ENCODE measurements at places on chromosomes 6 and 20.
A peak's percentile ranks its signal among the peaks of the same experiment; 100 is the strongest.

DNA sequence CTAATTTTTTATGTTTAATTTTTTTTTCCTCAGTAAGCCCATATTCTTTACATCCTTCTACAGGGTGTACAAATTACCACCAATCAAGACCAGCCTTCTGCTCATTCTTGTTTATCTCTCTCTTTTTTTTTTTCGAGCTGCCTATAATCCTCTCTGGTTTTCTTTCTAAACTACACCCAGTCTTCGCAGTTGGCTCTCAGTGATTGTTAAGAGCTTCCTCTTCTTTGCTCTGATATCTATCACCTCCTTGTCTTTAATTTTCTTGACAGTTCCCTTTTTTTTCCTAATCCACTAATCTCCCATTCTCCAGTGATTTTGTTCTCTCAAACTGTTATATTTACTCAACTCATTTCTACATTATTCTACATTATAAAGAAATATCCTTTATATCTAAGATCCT, 38.5 kb upstream of the PTPRK start:
- no peak for DNase-seq

DNA sequence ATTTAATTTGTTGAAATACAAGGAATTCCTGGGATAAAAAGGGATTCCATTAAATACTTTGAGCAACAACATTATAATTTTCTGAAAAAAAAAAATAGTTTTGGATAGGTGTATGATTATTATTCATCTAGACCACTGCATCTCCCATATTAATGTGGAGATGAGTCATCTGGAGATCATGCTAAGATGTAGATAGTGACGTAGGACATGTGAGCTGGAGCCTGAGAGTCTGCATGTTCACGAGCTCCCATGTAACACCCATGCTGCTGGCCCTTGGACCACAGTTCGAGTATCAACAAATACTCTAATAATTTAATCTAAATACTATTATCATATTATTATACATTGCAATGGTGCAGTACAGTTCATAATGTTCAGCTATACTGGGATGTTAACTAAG, 91.6 kb downstream of the EPM2A start:
- no peak for DNase-seq

- no peak for DNase-seq
Measured at GRCh38 chr6:44073612-44074438, 53.4 kb downstream of the MRPL14 start.

GRCh38 chr20:63978319-63979228, 868 bp downstream of the SAMD10 start:
- DNase-seq, result no peak

GRCh38 chr6:108760126-108761050, 87.8 kb upstream of the ARMC2 start:
- DNase-seq, result no peak

DNA sequence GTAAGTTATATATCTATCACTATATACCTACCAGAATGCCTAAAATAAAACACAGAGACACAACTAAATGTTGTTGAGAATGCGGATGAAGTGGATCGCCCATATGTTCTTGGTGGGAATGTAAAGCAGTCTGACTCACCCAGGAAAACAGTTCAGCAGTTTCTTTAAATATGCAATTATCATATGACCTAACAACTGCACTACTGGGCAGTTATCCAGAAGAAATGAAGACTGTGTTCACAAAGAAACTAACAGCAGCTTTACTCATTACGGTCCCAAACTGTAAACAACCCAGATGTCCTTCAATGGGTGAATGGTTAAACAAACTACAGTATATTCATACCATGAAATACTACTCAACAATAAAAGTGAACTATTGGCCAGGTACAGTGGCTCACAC, 14.3 kb upstream of the ZC3H12D start:
- no peak for DNase-seq

DNA sequence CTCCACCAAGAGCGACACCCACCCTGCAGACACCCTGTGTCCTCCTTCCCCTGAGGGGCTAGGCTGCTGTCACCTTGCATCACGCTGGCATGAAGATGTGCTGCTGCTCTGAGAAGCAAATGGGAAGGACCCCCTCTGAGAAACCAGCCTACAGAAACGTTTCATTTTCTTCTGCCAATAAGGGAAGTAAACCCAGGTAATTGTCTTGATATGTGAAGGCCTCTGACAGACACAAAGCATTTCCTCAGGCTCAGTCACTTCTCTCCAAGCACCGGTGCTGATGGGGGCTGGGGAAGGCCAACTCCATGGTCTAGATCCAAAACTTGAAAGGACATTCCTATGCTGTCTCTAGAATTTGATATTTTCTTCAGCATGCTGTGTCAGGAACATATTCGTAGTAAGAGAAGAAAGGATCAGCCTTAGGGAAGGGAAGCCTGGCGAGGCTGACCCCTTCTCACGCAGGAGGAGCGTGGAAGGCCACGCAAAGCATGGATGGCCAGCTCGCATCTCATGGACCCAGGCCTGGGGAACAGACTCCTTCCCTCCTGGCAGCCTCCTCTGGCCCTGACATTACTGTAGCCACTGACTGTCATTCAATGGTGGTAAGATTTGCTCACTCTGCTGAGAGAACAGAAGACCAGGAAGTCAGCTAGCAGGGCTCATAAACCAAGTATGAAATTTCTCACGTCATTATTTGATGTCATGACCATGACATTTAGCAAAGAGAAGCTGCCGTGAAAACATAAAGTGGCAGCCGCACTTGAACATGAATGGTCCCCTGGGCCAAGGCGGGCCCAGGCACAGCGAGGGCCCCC, 20.4 kb downstream of the ACSS1 start:
- DNase-seq, result no peak

DNA sequence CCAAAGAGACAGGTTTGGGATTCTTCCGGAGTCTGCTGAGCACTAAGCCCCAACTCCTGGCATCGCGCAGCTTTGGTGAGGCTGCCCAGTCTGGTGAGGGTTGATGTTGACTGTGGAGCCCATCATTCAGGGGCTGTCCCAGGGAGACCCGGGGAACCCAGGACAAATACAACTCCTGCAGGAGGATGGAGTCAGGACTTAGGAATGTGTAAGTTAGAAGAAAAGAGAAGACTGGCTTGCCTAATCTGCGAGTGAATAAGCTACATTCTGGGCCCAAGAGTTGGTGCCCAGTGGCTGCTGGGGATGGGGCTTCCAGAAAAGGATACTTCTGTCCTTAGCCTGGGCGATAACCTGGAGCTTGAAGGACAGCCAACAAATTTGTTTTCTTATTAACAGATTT, 47.9 kb downstream of the STK35 start:
- no peak for DNase-seq

GRCh38 chr6:104940893-104941728, 15.8 kb upstream of the LIN28B start:
- no peak for DNase-seq

DNA sequence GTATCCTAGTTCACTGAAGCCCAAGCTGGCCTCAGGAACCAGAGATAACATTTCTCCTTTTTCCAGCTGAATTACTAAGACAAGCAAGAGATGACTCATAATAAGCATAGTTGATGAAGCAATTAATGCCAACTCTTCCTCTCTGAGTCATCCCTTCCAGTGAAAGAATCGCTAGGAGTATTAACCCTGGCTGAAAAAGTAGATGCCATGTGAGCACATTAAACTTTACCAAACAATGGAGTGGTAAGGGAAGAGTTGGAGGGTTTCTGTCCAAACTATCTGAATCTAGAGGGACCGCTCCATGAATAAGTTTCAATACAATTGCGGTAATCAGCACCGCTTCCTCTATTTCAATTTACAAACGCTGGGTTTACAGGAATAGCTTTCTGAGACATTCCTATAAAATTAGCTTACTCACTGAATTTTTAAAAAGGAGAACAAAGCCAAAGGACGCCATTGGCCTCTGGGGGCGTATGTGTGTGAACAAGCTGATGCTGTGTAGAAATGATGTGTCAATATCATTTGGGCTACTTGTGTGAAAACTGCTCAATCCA, 48.3 kb downstream of the ATXN1 start:
- DNase-seq, result no peak

DNA sequence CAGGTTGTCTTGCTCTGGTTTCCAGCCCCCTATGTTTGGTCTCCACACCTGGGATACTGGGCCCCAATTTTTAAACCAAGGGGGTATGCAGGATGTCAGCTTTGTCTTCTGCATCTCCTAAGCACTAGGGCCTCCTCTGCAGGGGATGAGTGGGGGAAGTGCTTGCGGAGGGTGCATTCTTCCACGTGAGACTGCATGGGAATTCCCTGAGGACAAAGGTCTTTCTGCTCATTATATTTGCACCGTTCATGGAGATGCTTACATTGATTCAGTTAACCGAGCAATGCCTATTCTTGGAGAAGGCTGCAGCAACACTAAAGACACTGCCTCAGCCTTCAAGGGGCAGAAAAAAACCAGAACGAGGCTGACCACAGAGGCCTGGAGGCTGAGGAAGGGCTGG, 45.4 kb downstream of the RAB44 start:
- DNase-seq, result no peak

DNA sequence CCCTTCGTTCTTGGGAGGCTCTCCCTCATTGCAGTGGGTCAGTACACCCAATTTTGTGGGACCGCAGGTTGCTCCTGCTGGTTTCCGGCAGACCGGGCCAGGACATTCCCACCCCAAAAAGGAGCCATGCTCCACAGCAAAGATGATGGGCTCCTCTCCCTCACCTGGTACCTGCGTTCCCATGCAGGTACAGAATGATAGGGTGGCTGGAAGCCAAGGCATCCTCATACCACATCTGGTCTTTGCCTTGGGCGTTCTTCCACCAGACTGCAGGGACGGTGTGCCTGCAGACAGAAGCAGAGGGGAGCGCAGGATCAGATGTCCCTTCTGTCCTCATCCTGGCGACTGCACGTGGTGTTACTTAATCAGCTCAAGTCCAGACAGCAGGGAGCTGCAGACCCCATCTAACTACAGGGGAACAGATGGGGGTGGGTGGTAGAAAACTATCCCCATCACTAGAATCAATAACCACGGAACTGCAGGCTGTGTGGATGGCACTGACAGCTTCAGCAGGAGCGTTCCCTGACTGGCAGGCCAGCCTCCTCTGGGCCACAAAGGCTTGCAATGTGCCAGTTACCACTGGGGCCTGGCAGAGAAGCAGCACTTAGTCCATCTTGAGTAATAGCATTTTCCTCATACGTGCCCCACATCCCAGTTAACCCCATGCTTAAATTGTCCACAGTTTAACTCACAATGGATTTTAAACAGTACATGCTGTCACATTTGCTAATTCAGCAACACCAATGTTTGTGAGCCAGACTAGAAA, 70.4 kb downstream of the ABHD12 start:
- DNase-seq, result no peak

- DNase-seq, result no peak
Measured at GRCh38 chr20:47179267-47179666, 177.2 kb downstream of the ZMYND8 start.

DNA sequence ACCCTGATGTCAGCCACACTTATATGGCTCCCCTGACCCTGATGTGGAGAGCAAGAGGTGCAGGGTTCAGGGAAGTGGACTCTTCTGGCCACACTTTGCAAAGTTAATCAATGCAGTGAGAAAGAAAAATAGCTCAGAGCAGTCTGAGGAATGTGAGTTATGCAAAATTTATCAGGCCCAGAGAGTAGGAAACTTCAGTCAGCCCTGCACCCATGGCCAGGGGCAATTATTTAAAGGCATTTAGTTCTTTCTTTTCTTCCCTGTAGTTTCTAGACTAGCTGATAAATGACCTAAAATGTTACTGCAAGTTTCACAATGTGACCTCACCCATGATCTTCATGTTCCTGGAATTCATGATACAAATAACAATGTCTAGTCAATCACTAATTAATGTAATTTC, 143.7 kb upstream of the GGTLC1 start:
- no peak for DNase-seq

DNA sequence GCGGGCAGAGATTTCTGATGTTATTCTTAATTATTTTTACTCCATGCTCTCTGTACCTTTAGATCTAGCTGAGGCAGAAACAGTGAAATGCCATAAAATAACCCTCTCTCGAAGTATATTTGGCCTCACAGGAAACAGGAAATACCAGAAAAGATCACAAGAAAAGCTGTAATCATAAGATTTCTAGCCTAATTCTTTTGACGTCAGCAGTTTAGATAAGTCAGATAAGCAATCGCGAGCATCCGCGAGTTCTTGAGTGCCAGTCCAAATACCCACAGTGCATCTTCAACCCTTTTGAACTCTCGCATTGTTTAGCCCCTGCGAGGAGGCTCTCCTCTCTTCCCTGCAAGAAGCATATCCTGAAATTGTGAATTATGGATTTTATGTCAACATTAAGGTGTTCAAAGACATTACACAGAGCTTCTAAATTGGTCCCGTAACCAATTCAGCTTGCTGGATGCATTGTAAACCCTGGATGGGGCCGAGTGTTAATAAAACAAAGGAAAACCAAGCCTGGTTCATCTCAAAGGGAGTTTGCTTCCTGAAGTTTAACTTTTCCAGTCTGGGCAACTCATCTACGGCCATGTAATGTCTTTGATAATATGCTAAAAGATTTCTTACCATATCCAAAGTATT, 198.9 kb downstream of the MTFR2 start:
- no peak for DNase-seq

DNA sequence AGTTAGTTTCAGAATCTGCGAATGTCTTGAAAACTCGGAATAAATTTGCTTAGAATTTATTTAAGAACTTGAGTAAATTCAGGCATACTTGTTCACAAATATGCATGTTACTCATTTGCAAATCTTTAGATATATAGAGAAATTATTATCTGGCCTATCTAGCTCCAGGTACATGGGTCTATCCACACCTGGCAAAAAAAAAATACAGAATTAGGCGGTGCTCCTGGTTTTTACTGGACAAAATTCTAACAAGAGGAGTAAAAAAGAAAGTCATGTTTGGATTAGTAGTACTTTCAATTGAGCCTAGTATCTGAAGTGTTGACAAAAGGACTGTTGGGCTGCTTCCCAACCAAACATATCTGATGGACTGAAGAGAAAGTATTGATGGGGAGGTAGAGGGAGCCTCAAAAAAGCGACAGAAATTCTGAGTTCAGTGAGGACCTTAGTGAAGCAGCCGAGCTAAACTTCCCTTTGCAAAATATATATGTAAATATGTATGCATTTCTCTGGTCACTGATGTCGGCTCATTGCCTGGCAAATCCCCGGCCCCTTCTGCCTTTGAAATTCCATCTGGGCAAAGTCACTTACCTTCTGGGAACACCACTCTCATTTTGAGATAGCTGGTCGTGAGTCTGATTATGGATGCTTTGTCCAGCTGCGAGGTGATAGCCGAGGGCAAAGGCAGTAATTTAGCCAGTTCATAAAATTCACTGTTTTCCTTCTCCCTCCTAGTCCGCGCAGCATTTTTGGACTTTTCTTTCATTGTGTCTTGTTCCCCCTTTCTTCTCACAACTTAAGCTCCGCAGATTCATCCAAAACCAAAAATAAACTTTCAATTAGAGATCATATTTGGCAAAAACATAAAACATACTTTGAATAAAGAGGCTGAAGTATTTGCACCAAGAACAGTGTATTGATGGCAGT, 1.8 kb downstream of the SIM1 start:
- DNase-seq, result no peak

DNA sequence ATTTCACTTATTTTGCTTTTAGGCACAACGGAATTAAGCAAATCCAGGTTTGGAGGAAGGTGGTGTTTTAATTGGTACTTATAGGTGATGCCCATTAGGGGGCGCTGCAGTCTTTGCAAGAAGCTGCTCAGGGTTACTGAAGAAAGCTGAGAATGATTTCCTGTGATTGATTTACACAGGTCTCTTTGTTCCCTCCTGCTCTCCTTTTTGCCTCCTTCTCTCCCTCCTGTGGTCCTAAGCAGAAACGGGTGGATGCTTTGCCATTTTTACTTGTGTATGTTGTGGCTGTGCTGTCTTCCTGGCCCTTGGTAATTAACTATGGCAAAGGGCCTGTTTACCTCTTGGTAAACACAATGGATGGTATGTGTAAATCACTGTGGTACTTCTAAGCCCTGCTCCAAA, 97.8 kb downstream of the ANKS1A start:
- DNase-seq, result peak; percentile 4

All from activated CD8-positive, alpha-beta memory T cell treated with anti-CD3 and anti-CD28 coated beads for 4 hours (primary cell).